Occipital lobe (tissue), 3 donors: ENCODE measurements at places on chromosomes 6 and 20. TPM values are rescaled to one million over a fixed set of nuclear protein-coding genes. Genes with fewer than 3 reads are reported as not detected.

The FRMD1 gene
- not detected for total RNA-seq

The TFAP2A gene
- not detected for total RNA-seq

The DYNLT2 gene
- total RNA-seq: 2.8 TPM

The VNN1 gene
- total RNA-seq: not detected

The SLC13A3 gene
- 10.8 TPM for total RNA-seq

The SLC17A2 gene
- total RNA-seq: not detected

The PPP1R3G gene
- 1.2 TPM for total RNA-seq

The PCED1A gene
- total RNA-seq: 22.0 TPM

The TPBG gene
- 2.2 TPM for total RNA-seq

The WFDC5 gene
- not detected for total RNA-seq

GRCh38 chr20:846894-847278 lies 13.4 kb downstream of the FAM110A start:
- DNase-seq: no peak

DNA sequence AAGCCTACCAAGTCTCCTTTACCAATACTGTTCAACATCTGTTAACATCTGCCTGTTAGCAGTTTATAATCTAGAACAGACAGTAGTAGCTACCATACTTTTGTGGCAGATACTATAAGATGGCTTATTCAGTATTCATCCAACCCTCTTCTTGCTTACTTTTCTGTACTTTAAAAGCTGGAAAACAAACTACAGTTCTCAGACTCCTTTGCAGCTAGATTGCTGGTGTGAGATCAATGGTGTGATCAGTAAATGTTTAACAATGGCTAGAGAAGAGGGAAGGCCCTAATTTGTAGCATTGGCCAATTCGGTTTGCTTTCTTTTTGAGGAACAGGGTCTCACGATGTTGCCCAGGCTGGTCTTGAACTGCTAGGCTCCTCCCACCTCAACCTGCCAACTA lies 3.5 kb upstream of the REV3L start:
- DNase-seq: no peak

- DNase-seq: peak; percentile 10
Measured at GRCh38 chr6:5214570-5215052, 46.1 kb downstream of the LYRM4 start.

DNA sequence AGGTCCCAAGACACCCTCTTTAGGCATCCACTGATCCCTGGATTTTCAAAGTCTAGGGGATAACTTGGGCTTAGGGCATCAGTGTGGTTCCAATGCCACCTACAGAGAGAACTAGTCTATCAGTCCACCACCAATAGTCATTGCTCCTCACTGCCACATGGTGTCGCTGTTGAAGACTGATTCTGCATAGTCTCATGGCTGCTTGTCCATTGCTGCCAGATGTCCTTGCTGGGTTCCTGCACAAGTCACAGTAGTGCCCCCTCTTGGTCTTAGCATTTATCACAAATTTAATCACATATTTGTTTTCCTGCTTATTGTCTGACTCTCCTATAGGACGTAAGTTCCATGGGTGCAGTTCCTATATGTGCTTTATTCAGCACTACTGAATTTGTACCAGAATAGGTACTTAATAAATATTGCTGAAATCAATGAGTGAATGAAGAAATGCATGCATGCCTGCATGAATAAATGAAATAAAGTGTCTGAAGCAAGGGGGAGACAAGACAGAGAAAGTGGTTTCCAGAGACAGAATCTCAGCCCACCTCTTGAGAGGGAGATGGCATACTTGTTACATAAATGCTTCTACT lies 45.9 kb upstream of the RALY start:
- no peak for DNase-seq

DNA sequence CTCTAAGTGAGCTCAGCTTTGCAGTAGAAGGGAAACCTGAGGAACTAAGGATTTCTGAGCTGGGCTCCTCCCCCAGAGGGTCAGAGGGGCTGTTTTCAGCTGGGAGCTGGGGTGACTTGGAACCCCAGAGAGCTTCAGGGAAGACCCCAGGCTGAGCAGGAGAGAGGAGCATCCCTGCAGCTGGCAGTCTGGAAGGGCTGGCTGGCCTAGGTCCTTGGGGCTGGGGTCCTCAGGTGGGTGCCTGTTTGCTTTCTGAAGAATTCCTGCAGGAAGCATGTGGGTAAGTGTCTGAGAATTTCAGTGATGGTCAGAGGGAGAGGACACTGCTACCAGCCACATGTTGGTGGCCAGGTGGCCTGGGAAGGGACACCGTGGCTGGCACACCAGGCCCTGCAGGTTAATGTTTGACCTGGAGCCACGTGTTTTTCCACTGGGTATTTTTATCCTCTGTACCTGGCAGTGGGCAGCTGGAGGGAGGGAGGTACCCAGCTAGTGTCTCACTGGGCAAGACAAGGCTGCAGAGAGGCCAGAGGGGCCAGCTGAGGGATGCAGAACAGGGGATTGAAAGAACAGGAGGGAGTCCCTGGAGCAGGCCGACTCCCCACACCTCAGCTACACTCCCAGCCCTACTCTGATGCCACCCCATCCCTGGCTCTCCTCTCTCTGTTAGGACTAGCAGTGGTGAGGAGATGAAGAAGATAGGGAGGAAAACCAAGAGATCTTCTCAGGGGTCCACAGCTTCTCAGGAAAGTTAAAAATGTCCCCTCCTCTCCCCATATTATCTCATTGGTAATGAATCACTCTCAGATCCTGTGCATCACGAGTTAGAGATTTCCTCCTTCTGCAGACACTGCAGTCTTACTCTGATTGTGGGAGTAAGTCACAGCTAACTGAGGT lies 143.6 kb downstream of the VEGFA start:
- DNase-seq: no peak

GRCh38 chr20:61569825-61570224 lies 317.8 kb downstream of the CDH4 start:
- no peak for DNase-seq

DNA sequence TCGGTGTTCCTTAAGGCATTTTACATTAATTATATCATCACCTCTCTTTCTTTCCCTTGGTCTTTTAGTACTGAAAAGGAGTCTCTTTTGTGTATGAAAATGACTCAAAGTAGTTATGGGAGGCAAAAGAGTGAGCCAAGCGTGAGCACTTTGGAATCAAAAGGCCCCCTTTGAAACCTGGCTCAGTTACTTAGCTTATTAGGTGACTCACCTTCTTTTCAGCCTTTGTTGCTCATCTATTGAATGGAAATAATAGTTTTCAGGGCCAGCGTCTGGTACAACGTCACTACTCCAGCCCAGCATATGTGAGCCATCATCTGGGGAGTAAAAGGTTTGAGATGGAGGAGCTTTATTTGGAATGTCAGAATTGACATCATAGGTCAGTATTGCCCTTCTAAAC lies 147.4 kb upstream of the SCGN start:
- no peak for DNase-seq

DNA sequence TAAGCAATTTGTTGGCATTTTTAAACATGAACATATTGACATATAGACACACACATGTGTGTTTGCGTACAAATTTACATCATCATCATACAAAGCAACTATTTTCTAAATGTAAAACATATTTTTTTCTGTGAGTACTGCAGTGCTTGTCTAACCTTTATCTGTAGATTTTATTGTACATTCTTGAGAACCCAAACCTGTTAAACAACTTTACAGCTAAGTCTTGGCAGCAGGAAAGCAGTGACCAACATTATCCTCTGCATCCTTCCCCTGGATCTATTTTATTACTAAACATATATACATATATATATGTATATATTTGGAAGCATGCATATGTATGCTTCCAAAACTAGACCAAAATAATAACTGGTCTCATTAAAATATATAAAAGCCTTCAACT lies 10.4 kb upstream of the PLCB1 start:
- DNase-seq: no peak

- no peak for DNase-seq
Measured at GRCh38 chr6:168194732-168195567, 115.9 kb upstream of the FRMD1 start.

DNA sequence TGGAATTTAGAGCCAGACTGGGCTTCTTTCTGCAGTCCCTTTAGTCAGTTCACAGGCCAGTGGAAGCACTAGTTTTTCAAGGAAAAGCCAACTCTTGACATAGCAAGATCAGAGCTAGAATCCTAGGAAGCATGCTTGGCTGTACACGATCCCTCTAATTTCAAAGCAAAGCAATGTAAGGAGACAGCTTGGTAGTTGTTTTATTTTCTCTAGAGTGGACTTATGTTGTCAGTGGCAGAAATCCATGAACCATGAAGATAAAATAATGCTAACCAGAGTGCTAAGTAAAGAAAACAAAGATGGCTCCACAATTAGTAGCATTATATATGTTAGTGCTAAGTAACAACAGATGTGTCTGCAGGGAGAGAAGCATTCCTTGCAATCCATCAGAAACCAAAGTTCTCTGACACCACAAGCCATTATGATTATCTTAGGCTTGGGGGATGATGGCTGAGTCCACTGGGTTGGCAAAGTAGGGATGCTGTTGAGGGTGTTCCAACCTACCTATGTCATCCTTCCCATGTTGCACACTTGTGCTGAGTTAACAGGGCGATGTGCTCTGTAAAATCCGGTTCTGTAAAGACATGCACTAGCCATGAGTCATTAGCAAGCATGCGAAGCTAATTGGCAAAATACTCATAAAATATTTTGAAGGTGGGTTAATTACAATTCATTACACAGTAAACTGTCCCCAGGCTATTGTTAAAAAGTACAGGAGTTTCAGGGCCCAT lies 115.2 kb downstream of the BMP2 start:
- no peak for DNase-seq

DNA sequence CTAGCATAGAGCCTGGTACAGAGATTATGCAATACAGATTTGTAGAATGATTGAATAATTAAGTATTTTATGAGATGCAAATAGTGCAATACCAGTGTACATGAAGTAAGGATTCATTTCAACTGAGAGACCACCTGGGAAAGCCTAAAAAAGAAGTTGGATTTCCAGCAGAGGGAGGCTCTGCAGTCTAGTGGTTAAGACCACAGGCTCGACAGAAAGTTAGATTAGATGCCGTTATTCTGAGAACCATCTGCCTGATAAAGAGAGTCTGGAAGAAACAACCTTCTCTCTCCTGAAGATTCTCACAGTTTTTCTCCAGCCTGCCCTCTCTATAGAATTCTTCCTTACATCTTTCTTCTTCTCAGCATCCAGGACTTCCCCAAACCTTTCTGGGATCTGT lies 13.6 kb upstream of the TNFRSF21 start:
- no peak for DNase-seq

- no peak for DNase-seq
Measured at GRCh38 chr20:5131502-5131901, 4.7 kb downstream of the CDS2 start.

DNA sequence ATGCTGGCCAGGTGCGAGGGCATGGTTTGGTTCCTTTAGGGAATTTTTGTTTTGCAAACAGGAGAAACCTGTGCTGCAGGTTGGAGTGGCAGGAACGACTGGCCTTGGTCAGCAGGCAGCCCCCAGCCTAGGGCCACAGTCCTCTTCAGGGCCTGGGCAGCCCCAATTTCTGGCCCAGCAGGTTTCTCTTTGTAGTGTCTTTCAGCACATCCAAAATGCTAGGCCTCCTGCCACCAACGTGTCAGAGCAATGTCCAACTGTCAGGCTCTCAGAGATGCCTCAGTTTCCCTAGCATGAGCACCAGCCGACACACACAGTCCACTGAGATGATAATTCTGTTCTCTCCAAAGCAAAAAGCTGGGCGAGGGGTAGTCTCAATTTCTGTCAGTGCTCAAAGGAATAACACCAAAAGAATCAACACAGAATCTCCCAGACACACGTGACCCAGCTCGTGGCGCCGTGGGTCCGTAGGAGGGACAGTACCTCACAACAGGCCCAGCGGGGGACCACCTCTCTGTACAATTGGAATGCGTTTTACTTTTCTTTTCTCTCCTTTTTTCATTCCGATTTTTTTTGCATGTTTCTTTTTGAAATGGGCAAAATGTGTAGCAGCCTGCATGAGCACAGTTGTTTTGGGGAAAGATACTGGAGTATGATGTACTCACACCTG lies 125.9 kb downstream of the TAF4 start:
- DNase-seq: no peak

DNA sequence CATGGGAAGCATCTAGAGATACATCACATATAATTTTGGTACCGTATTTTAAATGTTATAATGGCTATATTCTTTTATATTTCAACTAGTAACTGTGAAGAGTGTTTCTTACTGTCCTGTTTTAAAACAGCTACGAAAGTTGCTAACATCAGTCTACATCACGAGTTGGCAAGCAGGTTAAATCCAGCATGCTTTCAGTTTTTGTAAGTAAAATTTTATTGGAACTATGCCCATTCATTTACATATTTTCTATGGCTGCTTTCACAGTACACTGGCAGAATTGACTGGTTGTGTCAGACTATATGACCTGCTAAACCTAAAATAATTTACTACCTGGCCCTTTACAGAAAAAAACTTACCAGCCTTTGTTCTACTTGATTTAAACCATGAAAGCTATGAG lies 478.1 kb downstream of the PHF3 start:
- no peak for DNase-seq

DNA sequence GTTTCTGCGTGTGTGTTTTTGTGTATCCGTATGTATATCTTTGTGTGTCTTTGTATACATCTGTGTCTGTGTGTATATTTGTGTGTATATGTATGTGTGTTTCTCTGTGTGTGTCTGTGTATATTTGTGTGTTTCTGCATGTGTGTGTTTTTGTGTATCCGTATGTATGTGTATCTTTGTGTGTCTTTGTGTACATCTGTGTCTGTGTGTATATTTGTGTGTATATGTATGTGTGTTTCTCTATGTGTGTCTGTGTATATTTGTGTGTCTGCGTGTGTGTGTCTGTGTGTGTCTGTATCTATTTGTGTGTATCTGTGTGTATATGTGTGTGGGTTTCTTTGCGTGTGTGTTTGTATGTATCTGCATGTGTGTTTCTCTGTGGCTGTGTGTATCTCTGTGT lies 192.6 kb downstream of the CDH4 start:
- DNase-seq: no peak

DNA sequence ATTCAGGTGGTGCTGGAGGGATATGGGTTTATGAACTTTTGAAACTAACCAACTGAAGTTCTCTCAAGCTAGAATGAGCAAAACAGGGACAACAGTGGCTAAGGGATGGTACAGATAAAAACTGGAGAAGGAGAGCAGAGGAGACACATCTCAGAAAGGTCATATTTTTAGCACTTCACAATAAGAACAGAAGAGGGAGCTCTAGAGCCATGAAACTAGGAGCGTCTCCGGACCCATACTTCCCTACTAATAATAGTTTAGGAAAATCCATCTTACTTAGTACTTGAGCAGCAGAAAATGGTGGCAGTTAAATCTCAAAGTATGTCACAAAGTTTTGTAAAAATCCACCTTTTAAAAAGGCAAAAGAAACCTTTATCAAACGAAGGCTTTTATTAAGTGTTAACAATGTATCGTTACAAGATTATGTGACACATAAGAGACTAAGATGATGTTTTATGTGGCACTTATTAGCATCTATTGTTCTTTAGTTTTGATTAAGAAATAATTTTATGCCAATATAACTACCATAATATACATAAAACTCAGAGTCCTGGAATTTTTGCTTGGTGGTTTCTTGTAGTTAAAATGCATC lies 278.6 kb downstream of the TBC1D32 start:
- no peak for DNase-seq
